ENCODE measurements at places on chromosomes 12 and 14.

- DNase-seq, result no peak
Observed at GRCh38 chr14:33669111-33669510, 281.8 kb downstream of the EGLN3 start.

GRCh38 chr12:650983-651382, 12.3 kb downstream of the NINJ2 start:
- no peak for DNase-seq

DNA sequence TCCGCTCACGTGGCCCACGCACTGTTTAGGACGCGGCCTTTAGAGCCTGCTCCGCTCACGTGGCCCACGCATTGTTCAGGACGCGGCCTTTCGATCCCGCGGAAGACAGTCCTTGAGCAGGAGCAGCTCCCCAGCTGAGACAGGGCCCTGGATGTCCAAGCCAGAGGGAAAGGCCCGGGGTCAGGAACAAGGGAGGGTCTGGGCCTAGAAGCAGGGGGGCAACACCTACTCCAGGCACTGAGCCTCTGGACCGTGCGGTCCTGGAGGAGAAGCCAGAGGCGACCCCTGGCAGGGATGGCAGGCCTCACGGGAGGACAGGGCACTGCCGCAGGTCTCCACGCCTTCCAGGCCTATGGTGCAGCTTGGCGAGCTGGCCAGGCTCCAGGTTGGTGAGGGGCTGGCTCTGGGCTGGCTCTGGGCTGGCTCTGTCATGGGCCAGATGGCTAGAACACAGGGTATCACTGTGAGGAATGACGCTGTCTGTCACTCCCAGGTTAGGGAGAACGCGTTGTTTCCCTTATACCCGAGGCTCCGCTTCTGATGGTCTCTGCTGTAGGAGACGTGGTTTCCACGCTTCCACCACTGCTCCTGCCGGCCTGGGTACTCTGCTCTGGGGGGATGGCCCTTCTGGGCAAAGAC, 341.7 kb downstream of the TMEM121 start:
- DNase-seq, result no peak

DNA sequence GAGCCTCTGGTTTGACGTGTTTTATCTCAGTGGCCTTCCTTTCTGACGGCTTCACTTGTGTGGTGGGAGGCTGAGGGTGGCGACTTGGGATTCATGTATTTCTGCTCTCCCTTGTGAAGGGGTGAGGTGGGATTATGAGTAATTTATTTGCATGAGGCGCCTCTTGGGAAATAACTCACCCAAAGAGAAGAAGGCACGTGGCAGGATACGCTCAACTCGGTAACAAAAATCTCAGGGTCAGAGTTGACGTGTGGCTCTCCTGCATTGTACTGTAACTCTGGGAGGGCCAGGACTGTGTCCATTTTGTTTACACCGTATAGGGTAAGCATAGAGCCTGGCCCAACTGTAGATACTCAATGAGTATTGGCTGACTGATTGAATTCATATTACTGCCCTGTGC, 14.6 kb upstream of the C1S start:
- no peak for DNase-seq

- no peak for DNase-seq
Observed at GRCh38 chr12:50222275-50222783, 55.2 kb upstream of the CERS5 start.

DNA sequence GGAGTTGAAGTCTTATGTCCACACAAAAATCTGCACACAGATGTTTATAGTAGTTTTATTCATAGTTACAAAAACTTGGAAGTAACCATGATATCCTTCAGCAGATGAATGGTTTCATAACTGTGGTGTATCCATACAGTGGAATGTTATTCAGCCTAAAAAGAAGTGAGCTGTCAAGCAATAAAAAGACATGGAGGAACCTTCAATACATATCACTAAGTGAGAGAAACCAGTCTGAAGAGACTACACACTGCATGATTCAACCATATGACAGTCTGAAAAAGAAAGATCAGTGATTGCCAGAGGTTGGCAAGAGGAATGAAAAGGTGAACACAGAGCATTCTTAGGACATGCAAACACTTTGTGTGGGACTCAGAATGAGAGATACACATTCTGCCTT, 18.6 kb upstream of the IFNG start:
- no peak for DNase-seq

DNA sequence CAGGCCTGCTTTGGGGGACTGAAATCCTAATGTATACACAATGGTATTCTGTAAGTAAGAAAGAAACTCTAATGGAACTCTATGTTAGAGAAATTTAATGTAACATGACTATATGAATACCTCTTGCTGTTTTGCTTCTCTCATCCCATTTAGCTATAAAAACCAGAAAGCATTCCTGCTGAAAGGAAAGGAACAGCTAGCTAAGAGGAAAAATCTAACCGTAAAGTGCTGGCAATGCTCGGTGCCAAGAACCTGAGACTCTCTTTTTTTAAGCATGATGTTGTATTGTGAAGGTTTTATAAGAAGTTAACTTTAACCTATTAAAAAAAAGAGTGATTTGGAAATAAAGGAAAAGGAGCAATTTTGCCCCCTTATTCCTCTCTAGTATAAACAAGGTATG, 75.6 kb upstream of the DACT1 start:
- DNase-seq, result no peak

DNA sequence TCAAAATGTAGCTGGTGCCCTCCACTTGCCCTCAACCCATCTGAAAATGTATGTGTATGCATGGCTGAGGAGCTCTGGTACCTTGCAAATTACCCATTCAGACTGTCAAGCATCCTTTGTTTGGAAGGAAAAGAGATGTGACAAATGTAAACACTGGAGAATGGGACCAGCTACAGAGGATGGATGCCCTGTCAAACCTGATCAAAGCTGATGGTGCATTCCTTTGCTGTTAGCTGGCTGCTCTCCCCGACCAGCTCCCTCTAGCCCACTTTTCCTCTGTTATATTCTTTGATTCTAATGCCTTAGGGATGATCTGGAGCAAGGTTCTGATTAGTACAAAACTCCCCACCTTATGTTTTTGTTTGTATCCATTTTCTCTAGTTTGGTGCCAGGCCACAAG, 310.3 kb downstream of the C12orf75 start:
- DNase-seq, result no peak

- DNase-seq, result no peak
Observed at GRCh38 chr12:108773798-108774788, 42.8 kb upstream of the CORO1C start.

GRCh38 chr12:41193311-41193710, 5.2 kb downstream of the PDZRN4 start:
- DNase-seq, result no peak

- DNase-seq, result no peak
Observed at GRCh38 chr12:113552760-113553159, 81.1 kb upstream of the LHX5 start.

DNA sequence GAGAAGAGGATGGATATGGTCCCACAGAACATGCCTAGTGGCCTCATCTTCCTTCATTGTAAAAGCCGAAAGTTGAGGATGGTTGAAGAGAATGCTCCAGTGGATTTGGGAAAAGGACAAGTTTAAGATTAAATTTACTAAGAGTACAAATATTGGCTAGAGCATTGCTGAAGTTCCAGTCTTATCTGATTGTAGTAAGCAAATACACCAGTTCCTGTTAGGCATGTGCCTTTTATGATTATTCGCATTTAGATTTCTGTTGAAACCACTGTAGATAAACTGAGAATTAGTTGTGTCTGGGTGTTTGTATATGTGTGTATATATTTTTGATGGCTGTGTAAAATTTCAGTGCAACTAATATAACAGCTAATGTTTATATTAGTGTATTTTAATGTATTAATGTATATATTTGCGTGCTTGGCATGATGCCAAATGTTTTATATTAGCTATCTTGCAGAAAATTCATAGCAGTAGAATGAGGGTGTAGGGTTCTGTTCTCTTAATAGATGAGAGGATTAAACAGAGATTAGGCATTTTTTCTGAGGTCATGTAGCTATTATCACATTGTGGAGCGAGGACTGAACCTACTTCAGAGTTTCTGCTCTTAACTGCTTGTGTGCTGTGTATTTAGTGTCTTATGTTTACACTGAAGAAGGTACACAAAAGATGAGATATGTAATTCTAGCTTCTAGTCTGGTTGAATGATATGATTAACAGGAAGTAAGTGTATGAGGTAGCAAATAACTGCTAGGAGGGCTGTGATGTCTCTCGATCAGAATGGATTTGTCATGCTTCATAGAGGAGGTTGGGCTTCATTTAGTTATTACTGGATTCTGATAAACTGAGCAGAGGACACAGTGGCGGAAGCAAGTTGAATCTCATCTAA, 21.1 kb downstream of the FKBP3 start:
- no peak for DNase-seq

- no peak for DNase-seq
Observed at GRCh38 chr14:50906326-50907065, 34.6 kb downstream of the ABHD12B start.

DNA sequence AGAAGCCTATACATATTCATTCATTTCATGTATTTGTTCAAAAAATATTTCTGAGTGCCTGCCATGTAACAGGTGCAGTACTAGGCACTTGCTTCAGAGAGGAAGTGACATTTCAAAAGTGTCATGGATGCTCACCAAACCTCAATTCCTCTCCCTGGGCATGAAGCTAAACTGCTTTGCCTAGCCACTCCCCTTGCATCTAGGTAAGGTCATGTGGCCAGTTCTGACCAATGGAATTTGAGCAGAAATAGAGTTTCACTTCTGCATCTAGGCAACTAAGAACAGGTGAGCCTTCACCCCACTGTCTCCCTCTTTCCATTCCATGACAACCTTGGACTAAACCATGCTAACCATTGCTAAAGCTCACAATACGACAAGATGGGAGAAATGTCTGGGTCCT, 27.6 kb downstream of the TC2N start:
- no peak for DNase-seq

- no peak for DNase-seq
Observed at GRCh38 chr12:128318341-128318740, 51.4 kb downstream of the TMEM132C start.

DNA sequence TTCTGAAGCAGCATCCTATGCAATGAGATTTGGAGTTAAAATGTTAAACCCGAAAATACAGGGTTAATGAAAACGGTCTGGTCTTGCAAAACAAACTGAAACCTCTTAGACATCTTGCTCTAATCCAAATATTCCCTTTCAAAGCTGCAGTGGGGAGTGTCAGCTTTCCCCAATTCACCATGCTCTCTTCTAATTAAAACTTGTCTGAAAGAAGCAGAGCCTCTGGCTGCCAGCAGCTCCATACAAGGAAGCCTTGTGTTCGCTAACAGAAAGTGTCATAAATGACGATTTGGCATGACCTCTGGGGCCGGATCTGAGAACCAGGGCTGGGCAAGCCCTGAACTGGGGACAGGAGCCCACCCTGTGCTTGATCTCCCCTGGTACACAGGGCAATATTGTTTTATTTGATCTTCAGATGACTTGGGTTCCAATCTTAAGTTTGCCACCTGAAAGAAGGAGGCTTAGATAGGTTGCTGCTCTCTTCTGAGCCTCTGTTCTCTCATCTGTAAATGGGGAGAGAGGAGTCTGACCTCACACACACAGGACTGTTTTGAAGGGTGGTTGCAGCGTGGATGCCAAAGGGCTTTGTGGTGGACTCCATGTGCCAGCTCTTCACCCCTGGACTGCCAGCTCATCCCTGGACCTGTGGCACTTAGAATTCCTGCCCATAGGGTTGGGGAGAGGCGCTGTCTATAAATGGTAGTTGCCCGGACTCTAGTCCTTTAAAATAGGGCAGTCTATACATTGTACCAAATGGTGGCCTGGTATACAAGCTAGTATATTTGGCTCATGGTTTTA, 7.8 kb downstream of the KMT5A start:
- no peak for DNase-seq

- DNase-seq, result no peak
Observed at GRCh38 chr14:95341564-95341963, 21.9 kb upstream of the CLMN start.

GRCh38 chr14:32018391-32019092, 58.6 kb upstream of the ARHGAP5 start:
- no peak for DNase-seq

DNA sequence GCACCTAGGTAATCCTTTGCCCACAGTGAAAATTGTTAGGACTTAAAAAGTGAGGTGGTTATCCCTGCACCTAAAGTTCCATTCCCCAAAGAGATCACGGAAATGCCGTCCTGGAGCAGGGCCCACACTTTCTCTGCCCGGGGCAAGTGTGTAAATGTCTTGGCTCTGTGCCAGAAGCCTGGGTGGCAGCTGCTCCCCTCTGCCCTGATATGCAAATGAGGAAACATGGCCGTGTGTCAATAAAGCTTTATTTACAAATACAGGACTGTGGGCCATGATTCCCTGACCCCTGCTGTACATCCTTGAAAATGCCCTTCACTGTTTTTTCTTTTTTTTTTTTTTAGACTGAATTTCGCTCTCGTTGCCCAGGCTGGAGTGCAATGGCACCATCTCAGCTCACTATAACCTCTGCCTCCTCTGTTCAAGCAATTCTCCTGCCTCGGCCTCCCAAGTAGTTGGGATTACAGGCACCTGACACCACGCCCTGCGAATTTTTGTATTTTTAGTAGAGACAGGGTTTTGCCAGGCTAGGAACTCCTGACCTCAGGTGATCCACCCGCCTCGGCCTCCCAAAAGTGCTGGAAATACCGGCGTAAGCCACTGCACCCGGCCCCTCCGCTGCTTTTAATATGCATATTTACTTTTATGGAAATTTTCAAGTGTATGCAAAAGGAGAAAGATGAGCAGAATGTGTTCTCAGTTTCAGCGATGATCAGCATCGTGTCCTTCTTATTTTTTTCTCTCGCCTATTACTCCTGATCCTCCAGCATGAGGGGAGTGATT, 75.5 kb downstream of the GALNT9 start:
- no peak for DNase-seq

GRCh38 chr14:96407935-96408570, 16.1 kb downstream of the AK7 start:
- DNase-seq, result no peak

- no peak for DNase-seq
Observed at GRCh38 chr12:9757433-9758025, 3.2 kb downstream of the CD69 start.

- DNase-seq, result no peak
Observed at GRCh38 chr14:50791201-50791600, 39.8 kb downstream of the NIN start.

- no peak for DNase-seq
Observed at GRCh38 chr12:55842681-55843429, at the start of gene MMP19. Gene MMP19 (minus strand): TSS chr12:55842936. CDS start chr12:55842830, 106 bp downstream.

Data from stimulated activated CD8-positive, alpha-beta memory T cell treated with anti-CD3 and anti-CD28 coated beads, Interleukin-15, amount 100 ng/mL, for 4 hours (primary cell).